ENCODE measurements at places on chromosomes 13 and 19. TPM values are rescaled to one million over a fixed set of nuclear protein-coding genes. Genes with fewer than 3 reads are reported as not detected.

GRCh38 chr13:80458543-80458942 lies 117.6 kb upstream of the SPRY2 start:
- DNase-seq: no peak
- H3K36me3 ChIP-seq: no peaks in the 10 kb centered on the region
- H3K4me3 ChIP-seq: no peak overlapping the region
- no peak overlapping the region for H3K27ac ChIP-seq

DNA sequence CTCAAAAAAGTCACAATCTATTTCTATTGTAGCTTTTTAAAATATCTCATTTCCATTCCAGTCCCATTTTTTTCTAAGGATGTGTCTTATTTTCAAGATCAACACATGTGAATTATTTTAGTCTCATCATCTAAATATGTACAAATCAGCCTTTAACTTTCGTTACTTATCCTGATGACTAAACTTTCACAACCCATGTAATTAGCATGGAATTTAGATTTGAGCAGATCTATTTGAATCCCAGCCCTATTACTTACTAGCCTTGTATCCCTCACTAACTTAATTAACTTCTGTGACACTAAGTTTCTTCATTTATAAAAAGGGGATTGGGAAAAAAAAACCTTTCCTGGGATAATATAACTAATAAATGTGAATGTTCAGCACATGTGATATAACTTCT lies 81.1 kb downstream of the UFM1 start:
- H3K36me3 ChIP-seq: no peaks in the 10 kb centered on the region
- no peaks in the 10 kb centered on the region for H3K27me3 ChIP-seq
- H3K4me3 ChIP-seq: no peak overlapping the region
- H3K4me1 ChIP-seq: no peaks in the 10 kb centered on the region
- no peak for DNase-seq

- no peak for DNase-seq
- H3K36me3 ChIP-seq: no peaks in the 10 kb centered on the region
- no peak overlapping the region for H3K27ac ChIP-seq
Measured at GRCh38 chr13:23450340-23451046, 17.0 kb upstream of the SACS start.

GRCh38 chr19:4984438-4984990 lies 15.6 kb downstream of the KDM4B start:
- H3K27me3 ChIP-seq: no peaks in the 10 kb centered on the region
- H3K27ac ChIP-seq: no peak overlapping the region
- peaks cover 7% of the 10 kb centered on the region for H3K36me3 ChIP-seq
- DNase-seq: no peak
- H3K4me3 ChIP-seq: no peak overlapping the region

GPR18 gene
- total RNA-seq: not detected
